Activated CD8-positive, alpha-beta memory T cell treated with anti-CD3 and anti-CD28 coated beads for 1 hour (primary cell): ENCODE measurements at places on chromosomes 7 and 10.

DNA sequence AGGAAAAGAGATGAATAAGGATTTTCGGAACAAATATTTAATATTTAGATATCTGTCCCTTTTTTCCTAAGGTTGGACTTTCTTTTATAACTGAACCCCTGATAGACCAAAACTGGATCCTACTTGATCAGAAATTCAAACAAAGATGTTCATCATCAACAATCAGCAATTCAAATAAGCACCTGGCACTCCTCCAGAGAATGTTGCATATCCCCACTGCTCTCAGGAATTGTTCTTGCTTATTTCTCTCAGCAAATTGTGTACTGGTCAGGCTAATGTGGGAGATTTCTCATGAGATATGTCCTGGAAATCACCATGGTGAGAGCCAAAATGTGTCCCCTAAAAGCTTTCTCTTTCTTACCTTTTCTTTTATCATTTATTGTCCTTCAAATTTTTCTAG is 40.3 kb upstream of the LHFPL3 start:
- no peak for DNase-seq

GRCh38 chr10:81498011-81498551 is 376.9 kb upstream of the NRG3 start:
- no peak for DNase-seq

DNA sequence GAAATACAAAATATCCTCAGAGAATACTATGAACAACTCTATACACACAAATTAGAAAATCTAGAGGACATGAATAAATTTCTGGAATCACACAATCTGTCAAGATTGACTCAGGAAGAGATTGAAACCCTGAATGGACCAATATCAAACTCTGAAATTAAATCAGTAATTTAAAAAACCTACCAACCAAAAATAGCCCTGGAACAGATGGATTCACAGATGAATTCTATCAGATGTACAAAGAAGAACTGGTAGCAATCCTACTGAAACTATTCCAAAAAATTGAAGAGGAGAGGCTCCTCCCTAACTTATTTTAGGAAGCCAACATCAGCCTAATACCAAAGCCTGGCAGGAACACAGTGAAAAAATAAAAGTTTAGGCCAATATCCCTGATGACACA is 190.0 kb downstream of the HPSE2 start:
- no peak for DNase-seq

DNA sequence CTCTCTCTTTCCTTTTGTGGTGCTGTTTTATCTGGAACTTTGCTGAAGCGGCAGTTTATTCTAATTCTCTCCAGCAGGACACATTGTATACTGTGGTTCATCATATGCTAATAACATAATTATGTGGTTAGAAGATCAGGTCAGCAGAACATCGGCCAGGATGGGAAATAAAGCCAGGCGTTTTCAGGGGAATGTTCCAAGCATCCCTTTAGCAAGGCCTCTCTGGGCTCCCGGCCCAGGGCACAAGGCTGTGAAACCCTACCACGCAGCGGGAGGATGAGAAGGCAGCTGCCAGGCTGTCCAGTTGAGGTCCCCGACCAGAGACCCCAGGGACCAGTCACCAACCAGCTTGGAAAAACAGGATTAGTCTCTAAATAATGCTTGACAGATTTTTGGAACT is 112.2 kb upstream of the GALNT17 start:
- DNase-seq: no peak

- peak; percentile 11 for DNase-seq
Measured at GRCh38 chr10:68348265-68348741, 15.6 kb upstream of the PBLD start.

GRCh38 chr7:1463676-1464223 is 4.5 kb upstream of the MICALL2 start:
- DNase-seq: no peak

- DNase-seq: no peak
Measured at GRCh38 chr7:4132221-4132620, 549.9 kb upstream of the FOXK1 start.

DNA sequence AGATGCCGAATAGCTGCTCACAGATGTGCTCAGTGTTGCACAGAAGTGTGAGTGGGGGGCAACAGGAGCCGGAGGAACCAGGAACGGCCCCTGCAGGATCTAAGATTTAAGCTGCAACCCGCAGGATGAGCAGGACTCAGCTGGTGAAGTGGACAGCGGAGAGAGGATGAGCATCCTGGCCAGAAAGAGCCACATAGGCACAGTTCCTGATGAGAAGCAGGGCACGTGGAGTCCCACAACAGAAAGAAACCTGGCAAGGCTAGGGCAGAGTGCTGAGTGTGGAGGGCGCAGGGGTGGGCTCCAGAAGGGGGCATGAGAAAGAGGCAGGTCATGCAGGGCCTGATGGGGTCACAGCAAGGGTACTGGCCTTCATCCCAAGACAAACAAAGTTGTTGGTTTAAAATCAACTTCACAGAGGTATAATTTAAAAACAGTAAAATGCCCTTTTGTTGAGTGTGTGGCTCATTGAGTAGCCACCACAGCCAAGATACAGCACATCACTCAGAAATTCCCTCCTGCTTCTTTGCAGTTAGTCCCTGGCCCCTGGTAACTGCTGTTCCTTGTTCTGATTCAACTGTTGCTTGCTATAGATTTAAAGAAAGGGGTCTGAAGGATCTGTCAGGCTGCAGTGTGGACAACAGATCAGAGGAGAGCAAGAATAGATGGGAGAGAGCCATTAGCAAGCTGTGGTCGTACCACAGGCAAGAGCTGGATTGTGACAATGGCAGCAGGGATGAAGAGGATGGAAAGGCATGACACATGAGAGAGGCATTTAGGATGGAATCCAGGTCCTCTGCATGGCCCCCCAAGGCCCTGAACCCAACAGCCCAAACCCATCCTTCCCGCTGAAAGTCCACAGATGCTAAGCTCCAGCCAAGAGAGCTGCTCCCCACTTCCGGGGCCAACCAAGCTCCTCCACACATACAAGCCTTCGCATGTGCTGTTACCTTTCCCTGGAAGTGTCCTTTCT is 53.1 kb upstream of the OSBPL3 start:
- no peak for DNase-seq

DNA sequence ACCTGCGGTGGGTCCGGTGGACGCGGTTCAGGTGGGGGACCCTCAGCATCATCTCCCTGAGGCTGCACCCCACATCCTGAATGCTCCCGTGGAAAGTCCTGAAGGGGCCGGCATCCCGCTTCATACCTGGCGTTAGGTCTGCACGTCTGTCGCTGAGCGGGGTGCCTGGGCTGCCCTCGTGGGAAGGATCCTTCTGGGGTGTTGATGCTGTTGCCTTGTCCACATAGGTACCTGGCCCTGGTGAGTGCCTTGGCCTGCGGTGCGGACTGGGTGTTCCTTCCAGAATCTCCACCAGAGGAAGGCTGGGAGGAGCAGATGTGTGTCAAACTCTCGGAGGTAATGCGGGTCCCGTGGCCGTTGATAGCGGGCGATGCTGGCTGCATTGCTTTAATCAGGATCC is 37.8 kb downstream of the PFKP start:
- no peak for DNase-seq

DNA sequence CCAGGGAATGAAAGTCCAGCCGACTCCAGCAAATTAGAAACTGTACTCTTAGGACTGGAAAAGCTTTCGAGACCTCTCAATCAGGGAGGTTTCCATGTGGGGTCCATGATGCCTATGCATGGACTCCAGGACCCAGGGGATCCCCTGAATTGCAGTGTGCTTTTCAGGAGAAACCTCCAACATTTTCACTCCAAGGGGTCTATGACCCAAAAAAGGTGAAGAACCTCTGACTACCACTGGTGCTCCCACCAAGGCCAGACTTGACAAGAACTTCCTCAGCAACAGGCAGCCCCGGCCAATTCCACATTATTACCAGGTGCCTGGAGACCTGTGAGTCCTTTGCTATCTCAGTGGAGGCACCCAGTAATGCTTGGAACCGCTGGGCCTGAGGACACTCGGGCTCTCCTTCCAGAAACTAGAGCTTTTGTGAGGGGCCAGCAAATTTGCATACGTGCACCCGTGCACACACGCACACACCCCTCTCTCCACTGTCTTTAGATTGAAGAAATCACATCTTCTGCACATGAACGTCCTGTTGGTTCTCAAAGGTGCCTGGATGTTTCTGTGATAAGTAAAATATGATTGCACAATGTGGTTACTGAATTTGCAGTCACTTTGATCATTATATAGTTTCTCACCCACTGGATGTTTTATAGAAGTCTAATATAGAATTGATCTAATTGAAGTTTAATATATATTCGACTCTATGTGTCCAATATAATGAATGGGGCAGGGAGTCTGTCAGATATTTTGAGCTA is 54.7 kb downstream of the SYPL1 start:
- no peak for DNase-seq

- no peak for DNase-seq
Measured at GRCh38 chr10:57249615-57250281, 888.7 kb upstream of the ZWINT start.

DNA sequence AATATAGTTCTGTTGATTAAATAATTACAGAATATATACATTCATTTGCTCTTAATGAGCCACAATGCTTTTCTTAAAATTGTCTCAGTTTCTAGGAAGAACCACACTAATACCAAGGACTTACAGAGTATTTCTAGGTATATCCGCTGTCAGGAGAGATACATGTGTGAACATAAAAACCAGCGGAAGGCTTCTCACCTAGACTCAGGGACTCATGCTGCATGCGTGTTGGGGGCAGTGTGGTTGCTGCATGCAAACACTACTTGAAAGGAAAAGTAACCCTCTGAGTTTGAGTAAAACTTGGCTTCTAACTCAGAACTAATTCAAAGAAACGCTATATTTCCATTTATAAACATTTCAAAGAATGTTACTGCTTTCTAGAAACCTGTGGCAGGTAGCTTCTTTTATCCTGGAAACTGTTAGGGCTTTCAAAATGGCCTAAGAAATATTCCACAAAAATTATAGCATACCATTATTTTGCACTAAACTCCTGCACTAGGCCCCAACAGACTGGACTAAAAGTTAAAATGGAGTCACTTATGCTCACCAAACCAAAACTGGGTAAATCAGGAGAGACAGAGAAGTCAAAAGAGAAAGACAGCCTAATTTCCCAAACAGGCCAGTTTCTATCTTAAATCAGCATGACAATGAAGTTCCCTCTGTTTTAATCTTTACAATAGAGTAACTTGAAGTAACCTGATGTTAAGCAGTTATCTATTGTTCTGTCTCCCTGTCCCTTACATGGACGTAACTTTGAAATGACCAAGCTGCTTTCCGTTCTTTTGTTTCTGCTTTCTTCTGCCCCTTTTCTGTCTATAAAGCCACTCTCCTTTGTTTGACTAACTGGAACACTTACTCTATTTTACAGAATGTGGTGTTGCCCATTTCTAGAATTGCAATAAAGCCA is 95.2 kb upstream of the FAM133B start:
- DNase-seq: peak; percentile 15

- no peak for DNase-seq
Measured at GRCh38 chr10:60430836-60431597, 41.3 kb upstream of the ANK3 start.

DNA sequence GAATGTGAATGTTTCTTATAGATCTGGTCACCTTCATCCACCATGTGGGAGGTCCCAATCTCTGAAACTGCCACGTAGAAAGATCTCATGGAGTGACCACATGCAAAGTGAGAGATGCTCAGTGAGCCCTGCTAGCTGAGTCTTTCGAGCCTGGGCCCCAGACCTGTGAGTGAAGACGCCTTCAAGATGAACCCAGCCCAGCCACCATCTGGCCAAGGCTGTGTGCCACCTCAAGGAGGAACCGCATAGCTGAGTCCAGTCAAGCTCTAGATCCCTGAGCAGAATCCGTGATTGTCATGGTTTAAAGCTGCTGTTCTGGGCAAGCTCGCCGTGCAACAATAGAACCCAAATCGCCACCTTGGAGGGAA is 20.2 kb upstream of the PPIF start:
- no peak for DNase-seq

DNA sequence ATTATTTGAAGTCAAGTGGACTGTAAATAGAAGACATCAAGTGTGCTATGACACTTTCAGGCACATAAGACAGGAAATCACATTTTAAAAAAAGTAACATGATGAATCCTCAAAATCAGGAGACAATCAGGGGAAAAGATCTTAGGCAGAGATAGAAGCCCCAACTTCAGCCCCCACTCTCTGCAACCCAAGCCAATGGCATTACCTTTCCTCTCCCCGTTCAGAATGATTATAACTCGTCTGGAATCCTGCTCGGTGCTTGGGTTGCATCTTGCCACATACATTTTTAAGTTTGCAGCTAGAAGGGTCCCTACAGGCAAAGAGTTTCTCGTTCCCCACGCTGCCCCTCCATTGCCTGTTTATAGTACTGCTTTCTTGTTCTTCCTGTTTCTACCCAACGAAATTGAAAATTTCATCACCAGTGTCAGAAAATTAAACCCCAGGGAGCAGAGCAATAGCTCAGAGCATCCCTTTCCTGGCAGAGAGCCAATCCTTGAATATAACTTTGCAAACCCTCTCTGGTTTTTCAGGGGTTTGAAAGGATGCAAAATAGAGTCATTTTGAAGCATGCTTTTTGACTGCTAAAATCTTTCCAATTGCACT is 260.5 kb upstream of the AOAH start:
- DNase-seq: no peak

- no peak for DNase-seq
Measured at GRCh38 chr7:87212498-87212897, 7.0 kb downstream of the TMEM243 start.

DNA sequence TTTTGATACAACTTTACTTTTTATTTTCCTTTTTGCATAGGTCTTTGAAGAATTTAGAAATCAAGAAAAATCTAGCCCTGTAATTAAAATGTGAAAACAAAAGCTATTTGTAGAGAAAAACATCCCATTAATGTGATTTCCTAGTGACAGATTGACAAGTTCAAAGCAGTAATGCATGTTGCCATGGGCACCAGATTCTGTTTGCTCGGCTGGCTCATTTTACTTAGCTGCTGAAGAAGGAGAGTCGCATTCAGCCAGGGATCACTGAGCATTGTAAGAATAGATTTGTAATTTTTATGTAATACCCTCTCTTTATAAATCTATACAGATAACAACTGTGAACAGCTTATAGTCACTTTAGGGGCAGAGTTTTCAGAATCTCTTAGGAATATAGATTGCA is 28.5 kb downstream of the DNAJB9 start:
- DNase-seq: no peak
